ENCODE measurements at places on chromosomes 4 and X.

GRCh38 chr4:3529363-3529762 lies 2.9 kb downstream of the LRPAP1 start:
- DNase-seq = no peak

DNA sequence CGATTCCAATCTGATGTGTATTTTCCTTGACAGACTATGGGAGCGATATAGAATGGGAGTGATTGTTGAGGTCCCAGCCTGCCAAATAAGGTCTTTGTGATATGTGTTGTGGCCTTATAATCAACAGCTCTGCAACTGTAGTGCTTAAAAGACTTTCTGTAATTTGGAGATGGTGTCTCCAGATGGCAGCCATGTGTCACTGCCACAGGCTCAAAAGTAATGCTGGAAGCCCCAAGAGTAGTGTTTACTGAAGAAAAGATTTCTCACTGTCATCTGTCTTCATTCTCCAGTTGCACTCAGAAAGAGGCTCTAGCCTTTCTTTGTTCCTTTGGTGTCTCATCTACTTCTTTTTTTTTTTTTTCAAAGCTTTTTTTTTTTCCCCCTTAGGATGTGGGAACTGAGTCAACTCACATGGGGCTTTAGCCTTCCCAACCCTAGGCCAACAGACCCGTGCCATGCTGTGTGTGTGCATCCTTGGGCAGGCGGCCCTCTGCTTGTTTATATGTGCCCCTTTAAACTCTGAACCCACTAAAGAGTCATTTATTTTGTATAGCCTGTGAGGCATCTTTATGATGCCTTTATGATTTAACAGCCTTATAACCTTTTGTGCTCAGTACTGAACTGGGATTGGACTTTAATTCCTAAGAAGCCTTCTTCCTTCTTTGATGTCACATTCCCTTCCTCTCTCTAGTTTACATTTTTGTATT lies 15.6 kb downstream of the SRPX2 start:
- DNase-seq = no peak

- DNase-seq = no peak
Measured at GRCh38 chrX:148700021-148700420, 199.6 kb downstream of the AFF2 start.

DNA sequence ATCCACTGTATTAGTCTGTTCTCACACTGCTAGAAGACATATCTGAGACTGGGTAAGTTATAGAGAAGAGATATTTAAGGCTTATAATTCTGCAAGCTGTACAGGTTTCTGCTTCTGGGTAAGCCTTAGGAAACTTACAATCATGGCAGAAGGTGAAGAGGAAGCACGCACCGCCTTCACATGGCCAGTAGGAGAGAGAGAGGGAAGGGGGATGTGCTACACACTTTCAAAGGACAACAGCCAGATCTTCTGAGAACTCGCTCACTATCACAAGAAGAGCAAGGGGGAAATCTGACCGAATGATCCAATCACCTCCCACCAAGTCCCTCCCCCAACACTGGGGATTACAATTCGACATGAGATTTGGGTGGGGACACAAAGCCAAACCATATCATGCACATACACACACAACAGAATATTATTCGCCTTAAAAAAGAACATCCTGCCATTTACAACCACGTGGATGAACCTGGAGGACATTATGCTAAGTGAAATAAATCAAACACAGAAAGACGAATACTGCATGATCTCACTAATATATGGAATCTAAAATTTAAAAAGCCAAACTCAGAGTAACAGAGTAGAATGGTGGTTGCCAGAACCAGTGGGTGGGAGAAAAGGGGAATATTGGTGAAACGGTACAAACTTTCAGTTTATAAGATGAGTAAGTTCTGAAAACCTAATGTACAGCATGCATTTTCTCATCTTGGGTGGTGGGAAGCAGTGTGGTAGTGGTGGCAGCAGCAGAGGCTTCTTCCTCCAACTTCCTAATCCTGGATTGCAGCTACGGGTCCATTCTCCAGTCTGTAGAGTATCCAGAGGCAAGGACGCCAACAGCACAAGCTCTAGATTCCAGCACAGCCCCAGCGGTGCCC lies 12.8 kb downstream of the FRYL start:
- no peak for DNase-seq

- no peak for DNase-seq
Measured at GRCh38 chr4:128519163-128519830, 231.7 kb upstream of the PGRMC2 start.

DNA sequence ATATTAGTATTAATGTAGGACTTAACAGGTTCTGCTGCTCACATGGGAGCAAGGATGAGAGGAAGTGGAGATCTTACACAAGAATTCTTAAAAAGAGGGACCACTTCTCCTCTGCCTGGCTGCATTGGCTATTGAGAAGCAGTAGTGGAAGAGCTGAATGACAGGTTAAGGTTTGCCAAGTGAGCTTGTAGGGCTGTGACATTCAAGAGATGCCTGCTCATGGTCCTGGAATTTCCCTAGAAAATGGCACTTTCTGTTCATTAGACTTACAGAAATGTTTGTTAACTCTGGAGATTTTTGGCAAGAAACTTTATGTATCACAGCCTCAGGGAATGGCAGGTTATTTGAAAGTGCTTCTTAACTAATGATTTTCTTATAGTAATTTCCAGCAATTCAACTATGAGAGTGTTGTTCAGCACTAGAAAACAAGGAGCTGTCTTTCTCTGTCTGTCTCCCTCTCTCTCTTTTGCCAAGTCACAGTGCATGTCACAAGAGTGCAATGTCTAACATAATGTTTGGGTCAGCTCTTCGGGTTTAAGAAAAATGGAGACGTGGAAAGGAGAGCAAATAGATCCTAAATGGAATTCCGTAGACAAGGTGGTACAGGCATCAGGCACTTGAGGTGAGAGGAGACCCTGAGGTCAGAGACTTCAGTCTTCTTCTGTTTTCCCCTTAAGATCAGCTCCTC lies 8.3 kb upstream of the NAP1L5 start:
- DNase-seq = no peak

DNA sequence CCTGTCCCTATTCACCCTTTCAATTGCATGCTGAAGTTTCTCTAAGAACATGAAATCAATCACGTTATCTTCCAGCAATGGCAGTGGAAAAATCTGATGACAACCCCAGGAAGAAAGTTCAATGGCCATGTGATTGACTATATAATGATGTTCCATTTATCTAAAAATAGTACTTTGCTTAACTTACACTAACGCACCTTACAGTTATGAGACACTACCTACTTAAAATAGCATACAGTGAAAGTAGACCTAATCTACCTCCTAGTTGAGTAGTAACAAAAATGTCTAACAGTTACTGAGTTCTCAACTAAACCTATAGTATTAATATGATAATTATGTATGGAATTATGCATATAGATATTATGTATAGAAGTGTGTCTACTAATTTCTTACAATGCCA lies 28.6 kb upstream of the PGM2 start:
- no peak for DNase-seq

GRCh38 chr4:13647031-13647430 lies 19.5 kb upstream of the BOD1L1 start:
- no peak for DNase-seq

DNA sequence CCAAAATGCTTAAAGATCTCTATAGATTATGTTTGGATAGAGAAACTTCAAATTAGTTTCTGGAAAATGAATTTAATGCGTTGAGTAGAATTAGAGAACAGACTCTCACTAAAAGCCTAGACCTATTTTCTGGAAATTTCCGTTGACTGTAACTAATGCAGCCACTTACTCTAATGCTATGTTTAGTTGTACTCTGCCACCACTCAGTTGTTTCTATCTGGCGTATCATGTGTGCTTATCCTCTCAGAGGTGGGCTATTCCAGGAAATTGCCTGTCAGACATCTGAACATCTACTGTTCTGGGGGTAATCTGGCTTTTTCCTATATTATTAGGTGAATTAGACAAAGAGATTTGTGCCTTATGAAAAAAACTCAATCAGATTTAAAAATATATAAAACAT lies 347.1 kb upstream of the FSTL5 start:
- no peak for DNase-seq

DNA sequence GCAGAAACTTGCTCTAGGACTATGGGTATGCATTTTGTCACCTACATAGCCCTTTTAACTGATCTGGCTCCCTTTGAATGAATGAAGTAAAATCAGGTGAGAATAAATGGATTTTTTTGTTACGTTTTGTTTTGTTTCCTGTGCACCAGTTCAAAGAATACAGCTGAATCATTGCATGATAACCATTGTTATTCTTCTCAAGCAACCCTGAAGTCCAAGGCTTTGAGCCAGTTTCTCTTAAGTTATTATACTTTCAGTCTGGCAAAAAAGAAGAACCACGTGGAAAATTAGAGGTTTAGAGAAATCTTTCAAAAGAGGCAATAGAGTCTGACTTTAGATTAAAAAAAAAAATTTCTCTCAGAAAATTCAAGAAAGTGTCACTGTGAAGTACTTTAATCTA lies 398.6 kb upstream of the TECRL start:
- DNase-seq = no peak

DNA sequence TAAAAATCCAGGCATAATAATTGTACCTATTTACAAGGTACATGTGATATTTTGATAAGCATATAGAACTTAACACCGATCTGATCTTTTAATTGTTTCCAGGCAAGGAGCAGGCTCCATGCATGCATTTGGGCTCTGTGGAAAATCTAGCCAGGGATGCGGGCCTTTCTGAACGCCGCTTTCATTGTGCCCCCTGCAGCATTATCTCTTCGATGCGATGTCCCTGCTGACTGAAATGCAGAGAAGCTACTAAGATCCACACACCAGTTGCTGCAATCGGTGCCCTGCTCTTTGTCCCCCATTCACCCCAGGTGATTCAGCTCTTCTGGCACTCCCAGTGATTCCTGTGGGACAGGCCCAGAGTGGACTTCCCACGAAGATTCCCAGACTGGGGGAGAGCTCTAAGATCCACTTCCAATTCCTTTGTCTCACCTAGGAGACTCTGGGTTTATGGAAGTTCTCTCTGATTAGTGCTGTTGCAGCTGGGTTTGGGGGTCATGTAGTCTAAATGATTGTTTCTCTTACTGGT lies 254.3 kb upstream of the AGA start:
- no peak for DNase-seq

GRCh38 chrX:4690521-4690920 lies 977.1 kb upstream of the PRKX start:
- no peak for DNase-seq

DNA sequence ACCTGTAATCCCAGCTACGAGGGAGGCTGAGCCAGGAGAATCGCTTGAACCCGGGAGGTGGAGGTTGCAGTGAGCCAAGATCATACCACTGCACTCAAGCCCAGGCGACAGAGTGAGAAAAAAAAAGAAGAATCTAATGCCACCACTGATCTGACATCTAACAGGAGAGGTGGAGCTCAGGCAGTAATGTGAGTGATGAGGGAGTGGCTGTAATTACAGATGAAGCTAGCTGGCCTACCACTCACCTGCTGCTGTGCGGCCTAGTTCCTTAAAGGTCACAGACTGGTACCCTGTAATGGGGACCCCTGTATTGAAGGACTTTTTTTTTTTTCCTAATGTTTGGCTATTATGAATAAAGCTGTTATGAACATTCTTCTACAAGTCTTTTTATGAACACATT lies 25.3 kb upstream of the GABRE start:
- no peak for DNase-seq

GRCh38 chrX:9475984-9476383 lies 11.1 kb downstream of the TBL1X start:
- DNase-seq = no peak

DNA sequence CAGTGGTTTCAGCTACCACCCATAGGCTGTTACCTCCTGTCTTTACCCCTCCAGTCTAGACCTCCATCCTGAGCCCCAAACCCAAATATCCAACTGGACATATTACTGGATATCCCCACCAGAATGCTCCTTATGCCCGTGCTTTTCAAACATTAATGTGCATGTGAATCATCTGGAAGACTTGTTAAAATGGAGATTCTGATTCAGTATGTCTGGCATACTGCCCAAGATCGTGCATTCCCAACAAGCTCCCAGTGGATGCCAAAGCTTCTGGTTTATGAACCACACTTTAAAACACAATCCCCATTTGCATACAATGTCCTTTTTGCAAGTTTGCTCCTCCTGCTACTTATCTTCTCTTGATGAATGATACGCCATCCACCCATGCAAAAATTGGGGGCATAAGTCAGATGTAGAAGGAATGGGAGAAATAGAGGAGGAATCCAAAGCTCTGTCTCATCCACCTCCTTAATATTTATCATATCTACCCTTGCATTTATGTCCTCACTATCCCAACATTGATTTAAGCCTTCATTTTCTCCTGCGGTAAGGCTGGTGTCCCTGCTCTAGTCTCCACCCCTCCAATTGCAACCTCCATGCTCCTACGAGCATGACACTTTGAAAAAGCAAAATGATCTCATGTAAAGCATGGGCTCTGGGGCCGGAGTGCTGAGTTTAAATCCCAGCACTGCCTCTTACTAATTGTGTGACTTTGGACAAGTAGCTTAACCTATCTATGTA lies 7.4 kb upstream of the PGRMC1 start:
- no peak for DNase-seq

- no peak for DNase-seq
Measured at GRCh38 chrX:96721354-96721753, 36.7 kb downstream of the DIAPH2 start.

DNA sequence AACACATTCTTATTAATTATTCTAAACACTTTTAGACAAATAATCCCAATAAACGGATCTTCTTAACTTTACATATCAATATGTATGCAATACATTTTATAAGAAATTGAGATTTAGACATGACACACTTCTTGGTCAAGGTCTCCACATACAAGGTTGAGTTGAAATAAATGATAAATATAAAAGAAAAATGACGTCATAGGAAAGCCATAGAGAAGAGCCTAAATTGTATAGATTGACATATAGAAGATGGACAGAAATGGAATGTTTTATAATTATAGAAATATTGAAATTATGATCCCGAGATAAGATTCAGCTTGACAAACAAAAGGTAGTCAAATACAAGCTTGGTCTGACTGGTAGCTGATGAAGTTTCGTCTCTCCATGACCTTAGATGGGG lies 87.4 kb downstream of the RNF150 start:
- DNase-seq = no peak

DNA sequence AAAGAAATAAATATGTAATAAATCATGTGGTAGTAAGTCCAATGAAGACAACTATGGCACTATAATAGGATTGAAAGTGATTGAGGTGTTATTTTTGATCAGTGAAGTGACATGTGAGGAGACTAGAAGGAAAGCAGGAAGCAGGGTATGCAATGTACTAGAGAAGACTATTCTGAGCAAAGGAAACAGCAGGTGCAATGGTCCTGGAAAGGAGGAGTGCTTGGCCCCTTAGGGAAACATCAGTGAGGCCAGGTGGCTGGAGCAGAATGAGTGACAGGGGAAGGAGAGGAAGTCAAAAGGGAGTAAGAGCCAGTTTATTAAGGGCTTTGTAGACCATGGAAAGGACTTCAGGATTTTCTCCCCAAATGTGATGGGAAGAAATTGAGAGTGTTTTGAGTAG lies 207.6 kb upstream of the HCCS start:
- DNase-seq = no peak

DNA sequence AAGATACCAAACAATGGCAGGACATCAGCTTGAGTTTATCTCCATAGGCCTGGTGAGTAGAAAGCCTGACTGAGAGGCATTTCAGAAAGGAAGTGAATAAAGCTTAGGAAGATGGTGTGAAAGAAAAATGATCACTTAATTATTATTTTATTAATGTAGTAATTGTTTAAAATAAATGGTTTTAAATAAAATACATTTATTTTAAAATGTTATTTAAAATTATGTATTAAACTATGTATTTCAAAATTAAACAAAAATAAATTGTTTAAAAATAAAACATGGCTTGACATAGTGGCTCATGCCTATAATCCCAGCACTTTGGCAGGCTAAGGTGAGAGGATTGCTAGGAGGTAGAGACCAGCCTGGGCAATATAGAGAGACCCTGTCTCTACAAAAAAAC lies 145.8 kb downstream of the IL15 start:
- DNase-seq = no peak

- DNase-seq = no peak
Measured at GRCh38 chr4:25883565-25883964, 20.8 kb upstream of the SEL1L3 start.

All from hematopoietic multipotent progenitor cell treated with erythropoietin and hydrocortisone succinate and interleukin-3 and kit ligand, for 17 days (in vitro differentiated cells).